ENCODE measurements at places on chromosomes 16 and 17.

DNA sequence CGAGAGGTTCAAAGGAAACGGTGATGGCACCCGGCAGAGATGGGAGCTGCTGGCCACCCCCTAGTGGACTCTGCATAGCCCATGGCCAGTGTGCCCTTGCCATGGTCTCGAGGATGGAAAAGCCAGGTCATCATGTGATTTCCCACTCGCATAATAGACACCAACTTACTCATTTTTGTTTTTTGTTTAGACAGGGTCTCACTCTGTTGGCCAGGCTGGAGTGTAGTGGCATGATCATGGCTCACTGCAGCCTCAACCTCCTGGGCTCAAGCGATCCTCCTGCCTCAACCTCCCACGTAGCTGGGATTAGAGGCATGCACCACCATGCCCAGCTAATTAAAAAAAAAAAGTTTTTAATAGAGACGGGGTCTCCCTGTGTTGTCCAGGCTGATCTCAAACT, 27.6 kb downstream of the LDHD start:
- DNase-seq, result no peak

- DNase-seq, result no peak
Measured at GRCh38 chr16:86018071-86018470, 119.1 kb downstream of the IRF8 start.

GRCh38 chr16:70428178-70428998, 10.5 kb downstream of the ST3GAL2 start:
- peak; percentile 64 for DNase-seq

GRCh38 chr16:47250983-47251382, 107.2 kb upstream of the NETO2 start:
- DNase-seq, result no peak

GRCh38 chr17:49931416-49932137, 37.4 kb upstream of the DLX4 start:
- DNase-seq, result peak; percentile 93

GRCh38 chr16:88390735-88391134, 8.0 kb downstream of the ZNF469 start:
- no peak for DNase-seq

GRCh38 chr16:85522842-85523601, 90.1 kb upstream of the GSE1 start:
- peak; percentile 64 for DNase-seq

- no peak for DNase-seq
Measured at GRCh38 chr17:58611331-58611730, 80.5 kb downstream of the TEX14 start.

DNA sequence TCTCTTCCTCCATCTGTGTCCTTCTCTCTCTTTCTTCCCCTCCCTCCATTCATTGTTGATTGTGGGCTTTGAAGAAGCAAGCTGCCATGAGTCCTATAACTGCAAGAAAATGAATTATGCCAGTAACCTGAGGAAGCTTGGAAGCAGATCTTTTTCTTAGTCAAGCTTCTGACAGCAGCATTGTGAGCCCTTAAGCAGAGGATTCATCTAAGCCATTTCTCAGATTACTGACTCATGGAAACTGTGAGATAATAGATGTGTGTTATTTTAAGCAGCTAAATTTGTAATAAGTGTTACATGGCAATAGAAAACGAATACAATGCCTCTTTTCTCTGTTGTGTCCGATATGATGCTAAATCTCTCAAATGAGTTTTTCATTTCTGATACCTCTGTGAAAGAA, 1109.7 kb downstream of the CDH11 start:
- DNase-seq, result no peak

DNA sequence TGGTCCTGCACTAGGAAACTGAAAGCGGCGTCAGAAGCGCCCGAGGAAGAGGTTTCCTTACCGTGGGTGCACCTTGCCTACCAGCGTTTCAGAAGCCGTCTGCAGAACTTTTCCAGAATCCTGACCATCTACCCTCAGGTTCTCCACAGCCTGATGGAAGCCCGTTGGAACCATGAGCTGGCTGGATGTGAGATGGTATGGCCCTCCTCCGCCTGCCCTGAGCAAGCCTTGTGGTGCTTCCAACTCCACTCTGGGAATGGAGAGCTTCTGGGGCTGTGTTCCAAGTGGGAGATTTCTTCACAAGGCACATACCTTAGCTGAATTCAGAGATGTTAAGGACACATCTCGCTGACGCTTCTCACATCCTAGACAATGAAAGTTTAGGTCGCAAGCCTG, 51.8 kb upstream of the ENDOV start:
- no peak for DNase-seq

All from NCI-H1417 (cell line).